ENCODE measurements at places on chromosomes 1 and 21.

- DNase-seq: no peak
Measured at GRCh38 chr1:199182186-199182843, 543.5 kb downstream of the PTPRC start.

DNA sequence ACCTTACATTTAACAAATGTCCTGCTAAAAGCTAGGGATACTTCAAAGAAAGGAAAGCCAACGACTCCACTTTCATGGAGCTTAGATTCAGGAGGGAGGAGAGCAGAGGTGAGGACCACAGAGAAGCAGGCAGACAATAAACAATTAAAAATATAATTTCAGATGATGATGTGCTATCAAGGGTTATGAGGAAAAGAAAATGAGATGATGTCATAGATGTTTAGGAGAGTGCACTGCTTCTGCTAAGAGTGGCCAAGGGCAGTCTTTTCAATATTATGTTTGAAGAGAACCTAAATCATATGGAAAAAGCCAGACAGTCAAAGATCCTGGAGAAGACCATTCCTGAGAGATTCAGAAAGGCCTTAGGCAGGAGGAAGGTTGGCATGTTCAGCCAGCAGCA is 66.6 kb upstream of the HOOK1 start:
- DNase-seq: no peak

- no peak for DNase-seq
Measured at GRCh38 chr1:168734271-168734670, 5.3 kb upstream of the DPT start.

- no peak for DNase-seq
Measured at GRCh38 chr1:231424950-231425805, 3.1 kb upstream of the EGLN1 start.

DNA sequence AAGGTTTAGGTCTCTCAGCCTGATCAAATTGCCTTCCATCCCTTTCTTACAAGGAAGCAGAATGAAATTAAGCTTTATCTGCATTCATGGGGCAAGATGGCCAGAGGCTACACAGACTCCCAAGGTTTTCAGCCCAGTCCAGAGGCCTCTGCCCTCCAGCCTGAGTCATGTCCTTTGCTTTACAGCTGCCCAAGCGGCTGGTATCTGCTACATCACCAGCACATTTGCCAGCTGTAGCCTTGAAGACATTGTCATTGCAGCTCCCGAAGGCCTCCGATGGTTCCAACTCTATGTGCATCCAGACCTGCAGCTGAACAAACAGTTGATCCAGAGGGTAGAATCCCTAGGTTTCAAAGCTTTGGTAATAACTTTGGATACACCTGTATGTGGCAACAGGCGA is 16.0 kb downstream of the HAO2 start:
- DNase-seq: no peak

DNA sequence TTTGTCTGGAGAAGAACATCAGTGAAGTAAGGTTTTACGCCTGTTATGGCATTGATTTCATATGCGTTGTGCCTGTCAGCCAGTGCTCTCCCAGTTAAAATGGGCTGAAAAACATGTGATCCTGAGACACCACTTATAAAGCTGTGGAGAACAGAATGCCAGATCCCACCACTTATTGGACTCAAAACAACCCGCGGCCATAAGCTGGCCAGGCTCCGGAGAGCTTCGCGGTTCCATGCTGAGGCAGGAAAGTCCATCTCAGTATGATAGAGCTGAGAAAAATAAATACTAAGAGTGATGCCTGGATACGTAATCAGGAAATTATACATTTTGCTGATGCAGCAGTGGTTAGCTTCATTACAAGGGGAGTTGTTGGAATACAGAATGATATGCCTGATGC is 5.1 kb downstream of the APOBEC4 start:
- no peak for DNase-seq

DNA sequence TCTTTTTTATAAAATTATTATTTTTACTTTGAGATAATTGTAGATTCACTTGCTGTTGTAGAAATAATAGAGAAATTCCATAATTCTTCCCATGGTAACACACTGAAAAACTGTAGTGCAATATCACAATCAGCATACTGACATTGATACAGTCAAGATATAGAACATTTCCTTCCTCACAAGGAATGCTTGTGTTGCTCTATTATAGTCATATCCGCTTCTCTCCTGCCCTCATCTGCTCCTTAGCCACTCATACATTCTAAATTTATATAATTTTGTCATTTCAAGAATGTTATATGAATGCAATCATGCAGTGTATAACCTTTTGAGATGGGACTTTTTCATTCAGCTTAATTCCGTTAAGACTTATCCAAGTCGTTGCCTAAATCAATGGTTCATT is 320.2 kb downstream of the BARHL2 start:
- no peak for DNase-seq

DNA sequence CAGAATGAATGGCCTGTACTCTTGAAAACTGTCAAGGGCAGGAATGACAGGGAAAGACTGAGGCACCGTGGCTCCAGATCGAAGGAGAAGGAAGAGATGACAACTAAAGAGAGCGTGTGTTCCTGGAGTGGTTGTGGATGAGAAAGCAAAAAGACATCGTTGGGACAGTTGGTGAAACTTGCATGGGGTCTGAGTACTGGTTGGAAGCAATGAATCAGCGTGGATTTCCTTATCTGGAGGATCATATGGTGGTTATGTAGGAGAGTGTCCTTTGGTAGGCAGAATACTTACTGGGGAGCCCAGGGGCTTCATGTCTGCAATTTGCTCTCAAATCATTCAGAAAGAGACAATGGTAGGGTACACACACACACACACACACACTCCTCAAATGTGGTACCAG is 13.9 kb downstream of the LEMD1 start:
- no peak for DNase-seq

DNA sequence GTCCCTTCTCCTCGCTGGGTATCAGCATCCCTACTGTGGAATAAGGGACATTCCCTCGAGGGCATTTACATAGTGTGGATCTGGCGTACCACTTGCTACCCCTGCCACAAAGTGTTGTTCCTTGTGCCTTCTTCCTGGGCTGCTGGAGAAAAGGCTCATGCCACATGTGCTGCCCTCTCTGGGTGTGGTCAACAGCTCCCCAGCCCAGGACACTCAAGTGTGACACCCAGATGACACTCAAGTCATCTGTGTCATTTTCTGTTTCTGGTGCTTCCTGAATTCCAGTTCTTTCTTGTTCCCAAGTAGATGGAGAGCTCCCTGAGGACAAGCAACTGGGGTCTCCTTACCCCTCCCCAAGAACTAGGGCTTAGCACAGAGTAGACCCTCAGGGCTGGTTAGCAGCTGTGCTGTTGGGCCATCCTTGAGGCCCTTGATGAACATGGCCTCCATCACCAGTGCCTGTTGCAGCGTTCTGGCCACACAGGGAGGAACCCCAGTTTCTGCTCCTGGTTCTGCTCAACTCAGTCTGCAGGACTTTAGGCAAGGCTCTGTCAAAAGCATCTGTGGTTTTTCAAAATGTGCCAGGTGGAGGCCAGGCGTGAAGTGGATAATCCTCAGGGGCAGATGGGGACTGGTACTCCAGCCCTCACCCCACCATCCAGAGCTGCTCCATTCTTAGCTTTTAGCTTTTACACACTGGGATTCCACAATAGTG is 49.0 kb upstream of the CLIC4 start:
- DNase-seq: no peak

DNA sequence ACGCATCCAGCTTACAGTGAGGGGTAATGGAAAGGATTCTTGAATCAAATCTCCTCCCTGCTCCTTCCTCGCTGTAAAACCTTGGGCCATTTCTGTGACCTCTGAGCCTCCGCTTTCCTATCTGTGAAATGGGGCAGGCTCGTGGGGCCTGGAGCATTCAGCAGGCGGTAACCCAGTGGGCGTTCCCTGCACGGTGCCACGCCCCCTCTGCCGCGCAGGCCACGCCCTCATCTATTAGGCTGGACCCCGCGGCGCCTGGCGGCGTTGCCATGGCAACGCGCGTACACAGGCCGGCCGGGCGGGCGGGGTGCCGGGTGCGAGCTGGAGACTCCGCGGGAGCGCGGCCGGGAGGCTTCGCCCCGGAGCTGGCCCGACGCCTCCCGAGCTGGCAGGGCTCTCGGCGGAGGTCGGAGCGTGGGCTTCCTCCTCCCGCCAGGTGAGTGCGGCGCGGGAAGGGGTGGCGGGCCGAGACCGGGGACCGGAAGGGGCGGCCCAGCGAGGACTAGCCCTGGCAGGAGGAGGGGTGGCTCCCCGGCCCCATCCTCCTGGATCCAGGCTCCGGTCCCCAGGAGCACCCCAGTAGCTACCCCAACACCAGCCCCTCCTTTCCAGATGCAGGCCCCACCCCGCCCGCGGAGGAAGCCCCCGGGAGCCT is at the start of gene FHAD1:
Gene FHAD1, plus strand, starts transcription at position 264 of the 655 bp plus-strand sequence. CDS start 4,562 bp downstream, outside the sequence.
- DNase-seq: no peak

All from activated CD4-positive, CD25-positive, alpha-beta regulatory T cell treated with anti-CD3 and anti-CD28 coated beads, Interleukin-2, amount 50 U/mL, for 16 hours (primary cell).